Left cardiac atrium (tissue), 4 donors: ENCODE measurements at places on chromosomes 7 and 10. TPM values are rescaled to one million over a fixed set of nuclear protein-coding genes. Genes with fewer than 3 reads are reported as not detected.

The RET gene
- 6.1 TPM for total RNA-seq

The PHKG1 gene
- total RNA-seq: 21.9 TPM

The SFRP5 gene
- 83.6 TPM for total RNA-seq

The SMKR1 gene
- total RNA-seq: not detected

The GARS1 gene
- 62.0 TPM for total RNA-seq

The DNAH11 gene
- total RNA-seq: 3.6 TPM

The H2BK1 gene
- total RNA-seq: not detected

The IL2RA gene
- 6.3 TPM for total RNA-seq

The RSU1 gene
- total RNA-seq: 49.4 TPM

The LYZL1 gene
- total RNA-seq: not detected

The RAPGEF5 gene
- 15.9 TPM for total RNA-seq

The NXPH1 gene
- total RNA-seq: not detected

The SMNDC1 gene
- total RNA-seq: 24.4 TPM

The EPO gene
- total RNA-seq: not detected
